SJCRH30 (cell line): ENCODE measurements at places on chromosomes 7 and 10. TPM values are rescaled to one million over a fixed set of nuclear protein-coding genes. Genes with fewer than 3 reads are reported as not detected.

DNA sequence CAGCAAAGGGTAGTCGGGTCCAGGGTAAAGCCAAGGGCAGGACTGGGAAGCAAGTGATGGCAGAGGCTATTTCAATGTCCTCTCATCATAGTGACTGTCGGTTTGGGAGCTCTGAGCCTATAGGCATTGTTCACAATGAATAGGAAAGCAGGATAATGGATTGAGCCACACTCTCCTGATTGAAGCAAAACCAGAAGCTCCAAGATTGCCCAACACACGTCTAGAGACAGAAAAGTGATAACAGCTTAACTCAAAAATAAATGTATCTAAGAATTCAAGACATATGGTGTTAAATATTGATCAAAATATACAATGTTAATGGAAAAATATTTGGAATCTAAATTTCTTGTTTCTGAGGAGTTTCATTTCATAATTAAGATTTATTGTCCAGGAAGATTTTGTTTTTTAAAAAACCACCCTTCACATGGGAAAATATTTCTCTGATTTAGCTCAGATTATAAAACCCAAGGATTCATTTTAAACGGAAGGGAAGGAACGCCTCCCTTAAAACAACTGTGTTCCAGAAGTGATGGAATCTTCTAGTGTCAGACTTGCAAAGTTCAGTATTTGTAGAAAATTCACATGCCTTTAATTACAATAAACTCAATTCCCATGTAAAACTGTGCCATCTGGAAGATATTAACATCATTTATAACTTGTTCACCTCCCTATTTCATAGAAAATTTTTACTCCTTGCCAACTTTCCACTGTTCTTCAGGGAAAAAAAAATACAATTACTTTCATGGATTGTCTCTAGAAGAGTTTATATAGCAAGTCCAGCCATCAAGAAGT lies 54.5 kb downstream of the NRP1 start:
- DNase-seq = no peak

- DNase-seq = no peak
Measured at GRCh38 chr10:83886871-83887270, 252.4 kb upstream of the GHITM start.

DNA sequence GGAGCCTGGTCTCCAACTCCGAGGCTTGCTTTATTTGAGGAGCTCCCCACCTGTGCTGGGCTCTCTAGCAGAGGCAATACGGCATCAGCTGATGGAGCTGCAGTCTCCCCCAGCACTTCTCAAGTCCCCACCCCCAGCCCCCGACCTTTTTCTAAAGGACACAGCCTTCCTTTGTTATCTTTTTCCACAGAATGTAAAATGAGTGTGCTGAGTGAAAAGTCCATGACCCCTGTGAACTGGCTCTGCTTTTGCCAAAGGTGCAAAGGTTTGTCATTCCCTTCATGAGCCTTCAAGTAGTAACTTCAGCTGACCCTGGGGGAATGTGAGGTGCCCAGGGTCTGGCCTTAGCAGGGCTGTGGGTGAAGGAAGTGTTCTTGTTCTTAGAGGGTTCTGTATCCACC lies 25.5 kb downstream of the LRRC4 start:
- DNase-seq = no peak

DNA sequence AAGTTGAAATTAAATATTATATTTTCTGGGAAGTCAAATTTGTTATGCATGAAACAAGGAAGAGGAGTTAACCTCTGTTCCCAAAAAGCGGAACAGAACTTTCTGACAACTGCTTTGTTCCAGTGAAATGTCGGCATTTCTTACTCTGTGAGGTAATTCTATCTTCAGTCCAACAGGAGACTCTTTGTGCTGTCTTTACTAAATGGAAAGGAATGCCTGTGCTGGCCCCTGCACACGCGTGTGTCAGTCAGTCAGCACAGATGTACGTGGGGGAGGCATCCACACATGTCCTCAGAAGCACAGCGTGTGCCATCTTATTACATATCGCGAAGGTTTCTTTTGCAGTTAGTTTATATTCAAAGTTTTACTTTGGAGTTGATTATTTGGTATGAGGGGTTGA lies 37.5 kb downstream of the NET1 start:
- DNase-seq = peak; percentile 64

- DNase-seq = no peak
Measured at GRCh38 chr10:23725548-23725947, 286.7 kb downstream of the OTUD1 start.

Gene ZNF804B
- 0.04 and 0.05 TPM in 2 replicates for total RNA-seq

Gene C10orf88
- total RNA-seq = 12.0 and 14.1 TPM in 2 replicates

Gene CALHM3
- total RNA-seq = not detected in 2 replicates
